ENCODE measurements at places on chromosomes 11 and 22. TPM values are rescaled to one million over a fixed set of nuclear protein-coding genes. Genes with fewer than 3 reads are reported as not detected.

CCDC89 gene
- total RNA-seq = 14.0 TPM

DNA sequence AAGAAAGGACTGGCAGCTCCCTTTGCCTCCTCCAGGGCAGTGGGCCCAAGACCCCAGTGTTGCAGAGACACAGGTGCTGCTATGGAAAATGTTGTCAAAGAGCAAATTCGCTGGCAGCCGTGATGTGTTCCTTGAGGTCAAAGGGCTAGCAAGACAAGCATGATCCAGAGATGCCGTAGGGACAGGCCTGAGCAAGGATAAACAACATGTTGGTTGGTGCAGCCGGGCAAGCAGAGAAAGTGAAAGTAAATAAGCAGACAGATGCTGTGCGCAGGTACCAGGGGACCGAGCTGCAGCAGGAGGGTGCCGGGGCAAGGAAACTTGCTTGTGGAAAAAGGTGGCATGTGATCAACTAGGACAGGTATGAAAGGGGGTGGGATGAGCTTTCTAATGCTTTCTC lies 125.5 kb upstream of the NECTIN1 start:
- no peak for DNase-seq

F2 gene
- not detected for total RNA-seq

DTX4 gene
- total RNA-seq = 9.6 TPM

DNA sequence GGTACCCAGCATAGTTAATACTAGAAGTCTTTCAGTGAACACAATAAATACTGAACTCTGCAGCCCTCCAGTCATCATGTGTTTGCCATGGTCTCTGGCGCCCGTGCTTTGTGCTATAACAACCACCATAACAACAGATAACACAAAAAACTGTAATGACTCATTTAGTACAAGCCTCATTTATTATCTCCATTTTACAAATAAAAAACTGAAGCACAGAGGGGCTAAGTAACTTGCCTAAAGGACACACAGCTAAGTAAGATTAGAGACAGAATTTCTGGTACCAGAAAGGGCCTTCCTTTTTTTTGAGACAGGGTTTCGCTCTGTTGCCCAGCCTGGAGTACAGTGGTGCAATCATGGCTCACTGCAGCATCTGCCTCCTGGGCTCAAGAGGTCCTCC lies 19.5 kb downstream of the RBFOX2 start:
- DNase-seq = no peak

CBX6 gene
- 11.0 TPM for total RNA-seq

DNA sequence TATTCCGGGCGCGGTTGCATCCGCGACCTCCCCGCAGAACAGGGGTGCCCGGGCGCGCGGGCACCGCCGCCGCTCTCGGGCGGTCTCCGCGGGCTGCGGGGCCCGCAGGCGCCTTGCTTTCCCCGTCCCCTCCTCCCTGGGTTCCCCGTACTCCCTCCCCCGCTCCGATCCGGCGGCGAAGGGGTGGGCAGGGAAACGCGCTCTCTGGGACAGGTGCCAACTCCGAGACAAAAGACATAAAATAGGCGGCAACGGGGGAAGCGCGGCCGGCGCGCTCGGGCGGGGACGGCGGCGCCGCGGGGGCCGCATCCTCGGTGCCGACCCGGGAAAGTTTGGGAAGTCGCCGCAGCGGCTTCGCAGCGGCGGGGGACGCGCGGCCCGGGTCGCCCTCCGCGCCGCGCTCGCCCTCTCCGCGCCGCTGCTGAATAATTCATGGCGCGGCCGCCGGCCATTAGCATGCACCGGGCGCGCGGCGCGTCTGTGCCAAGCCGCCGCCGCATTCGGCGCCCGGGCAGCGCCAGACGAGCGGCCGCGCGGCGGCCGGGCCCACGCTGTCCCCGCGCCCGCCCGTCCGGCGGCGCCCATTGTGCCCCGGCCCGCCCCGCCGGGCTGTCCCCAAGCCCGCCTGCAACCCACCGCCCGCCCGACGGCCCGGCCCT lies 78.7 kb upstream of the PPARA start:
- DNase-seq = peak; percentile 95

- DNase-seq = no peak
These were observed 73.3 kb upstream of the CSNK2A3 start for GRCh38 chr11:11426226-11426952.

HBG2 gene
- total RNA-seq = not detected

- DNase-seq = peak; percentile 23
These were observed at the start of gene ANO1 for GRCh38 chr11:70078095-70078780. ANO1 (plus strand) TSS chr11:70078317; CDS start chr11:70078607, 290 bp downstream.

BBOX1 gene
- not detected for total RNA-seq

DNA sequence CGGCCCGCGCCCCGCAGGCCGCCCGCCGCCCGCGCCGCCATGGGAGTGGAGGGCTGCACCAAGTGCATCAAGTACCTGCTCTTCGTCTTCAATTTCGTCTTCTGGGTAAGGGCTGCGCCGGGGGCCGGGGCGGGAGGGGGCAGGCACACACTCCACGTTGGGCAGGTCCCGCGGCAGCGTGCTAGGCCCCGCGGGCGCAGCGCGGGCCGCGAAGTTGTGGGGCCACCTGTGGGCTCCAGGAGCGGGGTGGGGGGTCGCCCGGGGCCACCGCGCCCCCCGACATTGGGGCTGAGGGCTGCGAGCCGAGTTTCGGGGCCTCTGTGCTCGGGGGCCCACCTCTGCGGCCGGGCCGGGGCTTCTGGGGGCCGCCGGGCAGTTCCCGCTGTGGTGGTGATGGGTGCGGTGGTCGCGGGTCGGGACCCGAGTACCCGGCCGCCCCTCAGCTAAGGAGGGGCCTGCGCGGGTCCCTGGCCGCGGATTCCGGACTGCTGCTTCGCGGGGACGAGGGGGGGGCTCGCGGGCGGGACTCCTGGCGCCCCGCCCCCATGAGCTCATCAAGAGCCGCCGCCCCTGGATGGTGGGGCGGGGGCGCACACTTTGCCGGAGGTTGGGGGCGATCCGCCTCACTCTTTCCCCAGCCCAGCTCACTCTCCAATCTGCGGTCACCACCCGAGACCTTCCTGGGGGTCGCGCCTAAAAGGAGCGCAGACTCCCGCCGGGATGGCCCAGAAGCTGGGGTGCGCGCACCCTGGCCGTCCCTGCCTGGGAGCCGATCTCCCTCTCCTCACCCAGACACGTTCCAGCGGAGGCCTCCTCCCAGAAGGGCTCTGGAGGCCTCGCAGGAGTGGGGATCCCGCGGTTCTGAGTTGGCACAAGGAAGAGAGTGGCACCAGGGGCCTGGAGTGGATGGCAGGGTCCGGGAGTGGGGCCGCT lies 667 bp downstream of the CD81 start:
- peak; percentile 82 for DNase-seq

GRCh38 chr11:75705541-75705940 lies 12.1 kb upstream of the MOGAT2 start:
- DNase-seq = no peak

DNA sequence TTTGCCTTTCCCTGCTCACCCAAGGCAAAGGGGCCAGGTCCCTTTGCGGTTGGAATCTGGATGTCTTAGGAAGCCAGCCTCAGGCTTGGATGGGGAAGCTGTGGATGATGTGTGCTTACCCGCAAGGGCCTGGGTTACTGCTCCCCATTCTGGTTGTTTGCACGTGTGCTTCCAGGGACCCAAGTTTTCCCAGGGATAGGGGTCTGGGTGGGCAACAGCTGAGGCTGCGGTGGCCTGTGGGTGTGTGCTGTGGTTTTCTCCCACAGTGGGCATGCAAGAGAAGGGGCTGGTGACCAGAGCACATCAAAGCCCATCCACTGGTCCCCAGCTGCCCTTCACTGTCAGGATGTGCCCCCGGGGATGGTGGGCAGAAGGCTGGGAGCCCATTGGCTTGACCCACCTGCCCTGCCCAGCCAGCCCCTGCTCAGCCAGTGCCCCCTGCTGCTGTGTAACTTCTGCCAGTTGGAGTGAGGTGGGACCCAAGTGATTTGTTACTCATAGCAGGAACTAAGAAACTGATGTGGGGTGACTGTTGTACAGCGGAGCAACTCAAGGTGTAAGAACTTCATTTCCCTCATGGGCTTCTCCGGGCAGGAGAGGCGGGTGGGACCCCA lies 3.3 kb downstream of the CAPN5 start:
- DNase-seq = no peak

ENTHD1 gene
- not detected for total RNA-seq

DNA sequence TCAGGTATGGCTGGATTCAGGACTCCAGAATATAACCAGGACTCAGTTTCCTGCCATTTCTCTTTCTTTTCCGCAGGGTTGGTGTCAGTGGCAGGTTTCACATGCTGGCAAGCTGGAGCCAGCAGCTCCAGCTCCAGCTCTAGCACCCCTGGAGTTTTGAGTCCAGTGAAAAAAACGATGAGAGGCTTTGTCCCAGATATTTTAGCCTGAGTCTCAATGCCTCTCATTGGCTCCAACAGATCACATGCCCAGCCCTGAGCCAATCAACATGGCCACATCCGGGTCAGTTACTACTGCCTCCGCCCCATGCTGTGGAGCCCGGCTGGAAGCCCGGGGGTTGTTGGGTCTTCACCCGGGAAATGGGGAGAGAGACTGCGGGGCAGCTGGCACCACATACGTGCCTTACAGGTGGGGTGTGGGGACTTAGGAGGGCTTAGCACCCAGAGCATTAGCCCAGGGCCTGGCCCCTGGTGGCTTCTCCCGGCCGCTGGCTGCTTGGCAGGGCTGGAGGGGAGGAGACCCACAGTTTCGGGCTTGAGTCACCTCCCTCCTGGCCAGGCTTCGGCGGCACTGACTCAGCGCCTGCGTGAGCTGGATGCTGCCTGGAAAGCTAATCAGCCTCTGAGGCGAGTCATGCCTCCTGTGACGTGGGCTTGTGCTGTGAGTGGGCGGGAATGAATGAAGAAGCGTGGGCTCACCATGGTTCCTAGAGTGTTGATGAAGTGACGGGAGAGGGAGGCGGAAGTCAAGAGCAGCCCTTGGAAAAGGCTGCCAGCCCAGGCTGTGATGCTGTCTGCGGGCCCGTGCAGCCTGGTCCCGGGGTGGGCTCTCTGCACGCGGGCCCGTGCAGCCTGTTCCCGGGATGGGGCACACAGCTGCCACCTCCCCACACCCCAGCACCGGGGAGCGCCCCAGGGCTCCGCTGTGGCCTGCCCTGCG lies 15.3 kb upstream of the MRTFA start:
- peak; percentile 96 for DNase-seq

- DNase-seq = no peak
These were observed 81.2 kb downstream of the DSCAML1 start for GRCh38 chr11:117715801-117716200.

POU2AF3 gene
- 10.9 TPM for total RNA-seq

GRCh38 chr22:37953062-37953436 lies 352 bp downstream of the C22orf23 start:
- DNase-seq = peak; percentile 36

GRCh38 chr11:76347466-76347865 lies 33.5 kb downstream of the THAP12 start:
- no peak for DNase-seq

GRCh38 chr11:69374110-69374945 lies 80.4 kb downstream of the MYEOV start:
- DNase-seq = no peak

DNA sequence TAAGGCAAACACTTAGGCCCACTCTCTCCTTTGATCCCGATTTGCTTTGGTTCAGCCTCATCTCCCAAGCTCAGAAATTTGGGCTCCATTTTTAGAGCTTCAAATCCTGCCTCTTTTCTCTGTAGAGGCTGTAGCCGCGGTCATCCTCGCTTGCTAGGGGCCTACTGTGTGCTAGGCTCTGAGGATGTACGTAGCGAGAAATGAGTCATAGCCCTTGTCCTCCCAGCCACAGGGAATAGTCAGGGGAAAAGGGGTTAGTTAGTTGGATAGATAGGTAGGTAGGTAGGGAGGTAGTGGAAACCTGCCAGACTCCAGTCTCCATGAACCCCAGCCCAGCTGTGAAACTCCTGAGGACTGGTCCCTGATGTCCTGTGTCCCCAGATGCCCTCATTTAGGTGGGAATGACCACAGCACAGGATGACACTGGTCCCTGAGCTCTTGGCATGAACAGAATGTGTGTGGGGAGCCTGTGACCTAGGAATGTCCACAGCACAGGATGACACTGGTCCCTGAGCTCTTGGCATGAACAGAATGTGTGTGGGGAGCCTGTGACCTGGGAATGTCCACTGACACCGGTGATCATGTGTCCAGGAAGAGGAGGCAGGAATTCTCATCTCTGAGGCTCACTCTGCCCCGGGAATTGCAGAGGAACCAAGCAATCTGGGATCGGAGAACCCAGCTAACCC lies 21.4 kb upstream of the HMOX1 start:
- DNase-seq = no peak

- DNase-seq = no peak
These were observed 5.4 kb upstream of the OR56A4 start for GRCh38 chr11:6012035-6012668.

GRCh38 chr11:75644946-75645345 lies 23.9 kb downstream of the MAP6 start:
- no peak for DNase-seq

SLC5A4 gene
- 4.9 TPM for total RNA-seq

- no peak for DNase-seq
These were observed 5.3 kb downstream of the SLN start for GRCh38 chr11:107706531-107706930.

MYEOV gene
- not detected for total RNA-seq

CEND1 gene
- total RNA-seq = not detected

GRCh38 chr22:41856469-41856868 lies 23.6 kb downstream of the SREBF2 start:
- no peak for DNase-seq

GRCh38 chr22:41725510-41726110 lies 26.3 kb downstream of the MEI1 start:
- no peak for DNase-seq

HTR3B gene
- not detected for total RNA-seq

GRCh38 chr11:72409458-72409857 lies 24.9 kb downstream of the CLPB start:
- DNase-seq = no peak

LTBP3 gene
- total RNA-seq = 227 TPM

GRCh38 chr22:37162221-37163095 lies 12.7 kb upstream of the IL2RB start:
- DNase-seq = no peak

GRCh38 chr11:117840881-117841550 lies 16.5 kb upstream of the FXYD2 start:
- peak; percentile 11 for DNase-seq

DNA sequence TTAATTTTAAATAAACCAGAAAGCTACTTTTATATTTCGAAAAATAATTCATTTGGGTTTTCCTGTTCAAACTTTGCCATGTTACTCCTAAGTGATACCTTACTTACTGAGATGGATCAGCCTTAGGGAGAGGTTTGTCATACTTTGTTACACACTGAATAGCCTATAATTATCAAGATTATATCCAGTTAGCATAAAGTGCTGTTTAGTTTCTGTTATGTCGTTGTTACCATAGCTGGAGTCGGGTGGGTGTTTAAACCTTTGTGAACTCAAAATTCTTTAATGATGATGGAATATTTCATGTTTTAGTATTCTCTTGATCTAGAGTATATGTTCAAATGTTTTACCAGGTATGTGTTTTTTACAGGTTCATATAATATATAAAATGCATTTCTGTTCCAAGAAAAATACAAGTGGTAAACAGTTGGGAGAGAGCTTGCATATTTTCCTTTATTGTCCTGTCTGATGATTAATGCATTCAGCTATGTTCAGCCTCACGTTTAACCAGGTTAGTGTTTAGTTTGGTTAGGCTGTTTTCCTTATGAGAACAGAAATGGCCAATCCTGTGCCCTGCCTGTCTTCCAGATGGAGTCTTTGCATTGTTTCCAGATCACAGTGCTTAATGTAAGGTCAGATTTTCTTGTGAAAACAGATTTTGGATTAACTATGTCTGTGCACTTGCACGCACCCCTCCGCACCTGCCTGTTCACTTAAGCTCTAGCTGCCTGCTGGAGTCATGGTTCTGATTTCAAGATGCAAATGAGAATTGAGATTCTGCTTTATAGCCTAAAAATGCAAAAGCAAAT lies 105.6 kb downstream of the ATXN10 start:
- DNase-seq = no peak

OR10A2 gene
- total RNA-seq = not detected
